ENCODE measurements at places on chromosomes 7 and 10.

GRCh38 chr7:149625340-149625946 lies 127.8 kb upstream of the ZNF746 start:
- peak overlapping the region; percentile 88 for H3K4me3 ChIP-seq
- peak; percentile 72 for DNase-seq
- peaks cover 17% of the 10 kb centered on the region for H3K36me3 ChIP-seq
- H3K27ac ChIP-seq, result no peak overlapping the region

DNA sequence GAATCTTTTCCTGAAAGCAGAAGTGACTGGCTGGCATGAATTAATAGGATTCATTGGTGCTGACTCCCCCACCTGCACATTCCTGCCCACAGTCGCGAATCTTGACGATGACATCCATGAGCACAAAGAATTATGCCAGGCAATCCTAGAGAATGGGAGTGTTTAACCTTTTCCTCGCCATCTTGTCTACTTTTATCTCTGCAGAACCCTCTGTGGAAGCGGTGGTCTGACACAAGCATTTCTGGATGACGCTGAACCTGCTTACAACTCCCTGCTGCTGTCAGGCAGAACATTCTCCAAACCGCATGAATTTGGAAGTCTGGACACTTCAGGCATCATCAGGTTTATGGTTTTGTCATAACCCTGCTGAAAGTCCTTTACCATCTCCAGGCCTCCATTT lies 36.5 kb downstream of the KLF6 start:
- no peaks in the 10 kb centered on the region for H3K4me1 ChIP-seq
- peaks cover 3% of the 10 kb centered on the region for H3K27me3 ChIP-seq
- DNase-seq, result peak; percentile 16

DNA sequence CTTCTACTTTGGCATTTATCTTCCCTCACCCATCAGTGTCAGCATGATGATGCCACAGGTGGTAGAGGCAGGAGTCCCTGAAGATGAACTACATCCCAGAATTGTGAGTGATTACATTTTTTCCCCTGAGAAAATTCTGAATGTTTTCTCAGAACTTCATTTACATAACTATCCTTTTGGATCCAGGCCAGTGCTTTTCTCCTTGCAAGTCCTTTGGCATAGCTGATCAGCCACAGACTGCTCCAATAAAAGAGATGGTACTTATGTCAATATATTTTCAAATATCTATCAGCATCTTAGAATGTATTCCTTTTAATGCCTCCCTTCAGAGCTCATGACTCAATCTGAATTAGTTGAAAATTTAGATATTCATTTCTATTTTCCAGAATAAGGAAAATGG lies 135.5 kb downstream of the IQUB start:
- no peaks in the 10 kb centered on the region for H3K36me3 ChIP-seq
- H3K27ac ChIP-seq, result no peak overlapping the region
- H3K4me3 ChIP-seq, result no peak overlapping the region

- H3K27me3 ChIP-seq, result no peaks in the 10 kb centered on the region
- DNase-seq, result no peak
- H3K4me3 ChIP-seq, result no peak overlapping the region
- H3K36me3 ChIP-seq, result no peaks in the 10 kb centered on the region
Observed at GRCh38 chr7:121202125-121202524, 126.7 kb upstream of the WNT16 start.

DNA sequence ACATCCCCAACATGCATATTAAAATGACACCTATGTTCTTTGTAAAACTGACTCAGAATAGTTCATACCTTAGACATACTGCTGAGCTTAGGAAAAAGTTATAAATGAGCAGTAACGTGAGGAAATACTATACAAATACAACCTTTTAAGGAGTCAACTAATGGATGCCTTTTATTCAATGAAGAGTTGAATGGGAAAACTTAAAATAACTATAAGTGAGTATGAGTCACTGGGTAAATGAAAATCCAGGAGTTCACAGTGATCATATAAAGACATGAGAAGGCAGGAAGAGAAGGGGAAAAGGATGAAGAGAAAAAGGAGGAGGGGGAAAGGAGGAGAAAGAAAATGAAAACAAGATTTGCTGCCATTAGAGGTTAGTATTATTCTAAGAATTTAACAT lies 157.8 kb upstream of the PCDH15 start:
- no peaks in the 10 kb centered on the region for H3K4me1 ChIP-seq
- no peak for DNase-seq
- H3K27me3 ChIP-seq, result no peaks in the 10 kb centered on the region
- no peak overlapping the region for H3K4me3 ChIP-seq

GRCh38 chr7:153072806-153073205 lies 313.3 kb downstream of the ACTR3B start:
- H3K27ac ChIP-seq, result no peak overlapping the region
- no peaks in the 10 kb centered on the region for H3K27me3 ChIP-seq
- H3K4me1 ChIP-seq, result no peaks in the 10 kb centered on the region

DNA sequence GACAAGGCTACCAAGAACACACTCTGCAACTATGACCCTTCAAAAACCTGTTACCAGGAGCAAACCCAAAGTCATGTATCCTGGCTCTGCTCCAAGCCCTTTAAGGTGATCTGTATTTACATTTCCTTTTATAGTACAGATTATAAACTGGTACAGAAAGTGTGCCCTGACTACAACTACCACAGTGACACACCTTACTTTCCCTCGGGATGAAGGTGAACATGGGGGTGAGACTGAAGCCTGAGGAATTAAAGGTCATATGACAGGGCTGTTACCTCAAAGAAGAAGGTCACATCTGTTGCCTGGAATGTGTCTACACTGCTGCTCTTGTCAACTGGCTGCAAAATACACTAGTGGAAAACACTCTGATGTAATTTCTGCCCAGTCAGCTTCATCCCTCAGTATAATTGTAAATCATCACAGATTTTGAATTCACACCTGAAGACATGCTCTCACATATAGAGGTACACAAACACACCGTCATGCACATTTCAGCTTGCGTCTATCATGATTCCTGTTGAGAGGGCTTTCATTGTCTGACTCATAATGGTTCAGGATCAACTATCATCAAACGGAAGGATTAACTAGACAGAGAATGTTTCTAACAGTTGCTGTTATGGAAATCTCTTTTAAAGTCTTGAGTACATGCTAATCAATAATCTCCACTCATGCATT lies 318.3 kb downstream of the NXPH1 start:
- DNase-seq, result no peak
- H3K27me3 ChIP-seq, result no peaks in the 10 kb centered on the region
- H3K4me3 ChIP-seq, result no peak overlapping the region
- no peak overlapping the region for H3K27ac ChIP-seq
- no peaks in the 10 kb centered on the region for H3K4me1 ChIP-seq

- H3K36me3 ChIP-seq, result peaks cover 16% of the 10 kb centered on the region
- H3K27me3 ChIP-seq, result peaks cover 3% of the 10 kb centered on the region
- peak overlapping the region; percentile 95 for H3K27ac ChIP-seq
- peaks cover 33% of the 10 kb centered on the region for H3K4me1 ChIP-seq
Observed at GRCh38 chr7:128738570-128739047, 550 bp upstream of the CALU start.

- no peak for DNase-seq
- no peak overlapping the region for H3K4me3 ChIP-seq
- no peaks in the 10 kb centered on the region for H3K36me3 ChIP-seq
- H3K27me3 ChIP-seq, result no peaks in the 10 kb centered on the region
- H3K27ac ChIP-seq, result no peak overlapping the region
Observed at GRCh38 chr10:56319386-56319785, 41.7 kb downstream of the ZWINT start.

DNA sequence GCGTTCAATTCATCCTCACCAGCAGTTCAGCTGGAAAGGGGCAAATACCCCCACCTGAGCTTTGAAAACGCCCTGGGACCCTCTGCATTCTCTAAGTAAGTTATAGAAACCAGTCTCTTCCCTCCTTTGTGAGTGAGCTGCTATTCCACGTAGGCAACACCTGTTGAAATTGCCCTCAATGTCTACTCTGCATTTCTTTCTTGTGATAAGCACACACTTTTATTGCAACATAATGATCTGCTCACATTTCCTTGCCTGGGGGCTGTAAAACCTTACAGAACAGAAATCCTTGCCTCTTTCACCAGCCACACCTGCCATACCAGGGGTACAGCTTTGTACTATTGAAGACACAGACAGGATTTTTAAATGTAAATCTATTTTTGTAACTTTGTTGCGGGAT lies 155.8 kb upstream of the LANCL2 start:
- no peaks in the 10 kb centered on the region for H3K4me1 ChIP-seq
- H3K36me3 ChIP-seq, result no peaks in the 10 kb centered on the region
- DNase-seq, result no peak
- H3K27ac ChIP-seq, result no peak overlapping the region

GRCh38 chr10:131647789-131648188 lies 253.0 kb upstream of the PPP2R2D start:
- peaks cover 7% of the 10 kb centered on the region for H3K27me3 ChIP-seq
- H3K36me3 ChIP-seq, result no peaks in the 10 kb centered on the region
- no peaks in the 10 kb centered on the region for H3K4me1 ChIP-seq
- no peak for DNase-seq

GRCh38 chr10:77513781-77514331 lies 123.8 kb downstream of the KCNMA1 start:
- H3K27ac ChIP-seq, result no peak overlapping the region
- H3K36me3 ChIP-seq, result no peaks in the 10 kb centered on the region
- DNase-seq, result no peak
- H3K27me3 ChIP-seq, result peaks cover 9% of the 10 kb centered on the region
- H3K4me1 ChIP-seq, result no peaks in the 10 kb centered on the region

GRCh38 chr10:87659571-87660483 lies at the start of gene PAPSS2:
Gene PAPSS2, plus strand, starts transcription at chr10:87659878. Its CDS starts 104 bp downstream, at chr10:87659982.
- H3K4me3 ChIP-seq, result peak within 1 kb of the TSS; percentile 64
- no peak within 1 kb of the TSS for H3K27ac ChIP-seq
- DNase-seq, result no peak
- no peaks in the 10 kb centered on the region for H3K36me3 ChIP-seq
- peaks cover 14% of the 10 kb centered on the region for H3K4me1 ChIP-seq

DNA sequence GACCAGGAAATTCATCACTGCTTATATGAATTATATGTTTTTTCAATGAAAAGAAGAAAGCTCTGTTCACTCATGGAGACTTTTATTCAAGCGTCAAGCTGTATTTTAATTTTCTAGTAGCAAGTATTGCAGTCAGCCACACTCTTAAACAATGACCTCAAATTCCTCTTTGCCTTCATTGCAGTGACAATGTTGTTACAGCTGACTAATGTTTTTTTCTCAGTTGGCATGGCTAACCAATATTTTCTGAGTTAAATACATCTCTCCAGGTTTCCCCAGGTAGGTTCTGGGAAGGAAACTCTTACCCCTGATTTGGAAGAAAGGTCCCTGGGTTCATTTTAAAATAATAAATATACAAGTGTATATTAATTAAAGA lies 241.5 kb downstream of the WDR11 start:
- no peaks in the 10 kb centered on the region for H3K27me3 ChIP-seq
- H3K27ac ChIP-seq, result no peak overlapping the region
- no peaks in the 10 kb centered on the region for H3K36me3 ChIP-seq
- no peak overlapping the region for H3K4me3 ChIP-seq

DNA sequence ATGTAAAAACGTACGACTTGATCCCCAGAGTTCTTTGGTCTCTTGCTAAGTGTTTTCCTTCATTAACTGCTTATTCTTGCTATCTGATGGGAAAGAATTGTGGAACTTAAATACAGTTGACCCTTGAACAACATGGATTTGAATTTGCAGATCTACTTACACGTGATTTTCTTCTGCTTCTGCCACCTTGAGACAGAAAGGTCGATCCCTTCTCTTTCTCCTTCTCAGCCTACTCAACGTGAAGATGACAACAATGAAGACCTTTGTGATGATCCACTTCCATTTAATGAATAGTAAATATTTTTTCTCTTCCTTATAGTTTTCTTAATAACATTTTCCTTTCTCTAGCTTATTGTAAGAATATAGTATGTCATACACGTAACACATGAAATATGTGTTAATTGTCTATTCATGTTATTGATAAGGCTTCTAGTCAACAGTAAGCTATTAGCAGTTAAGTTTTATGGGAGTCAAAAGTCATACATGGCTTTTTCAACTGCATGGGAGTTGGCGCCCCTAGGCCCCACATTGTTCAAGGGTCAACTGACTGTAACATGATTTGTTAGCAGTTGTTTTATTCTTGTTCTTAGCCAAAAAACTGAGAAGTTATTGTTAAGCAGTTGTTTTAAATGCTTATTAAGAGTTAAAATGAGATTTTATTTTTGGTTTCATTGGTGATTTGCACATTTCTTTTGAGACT lies 11.2 kb downstream of the MKLN1 start:
- peaks cover 54% of the 10 kb centered on the region for H3K36me3 ChIP-seq
- no peak for DNase-seq
- peaks cover 2% of the 10 kb centered on the region for H3K4me1 ChIP-seq
- H3K27me3 ChIP-seq, result no peaks in the 10 kb centered on the region

DNA sequence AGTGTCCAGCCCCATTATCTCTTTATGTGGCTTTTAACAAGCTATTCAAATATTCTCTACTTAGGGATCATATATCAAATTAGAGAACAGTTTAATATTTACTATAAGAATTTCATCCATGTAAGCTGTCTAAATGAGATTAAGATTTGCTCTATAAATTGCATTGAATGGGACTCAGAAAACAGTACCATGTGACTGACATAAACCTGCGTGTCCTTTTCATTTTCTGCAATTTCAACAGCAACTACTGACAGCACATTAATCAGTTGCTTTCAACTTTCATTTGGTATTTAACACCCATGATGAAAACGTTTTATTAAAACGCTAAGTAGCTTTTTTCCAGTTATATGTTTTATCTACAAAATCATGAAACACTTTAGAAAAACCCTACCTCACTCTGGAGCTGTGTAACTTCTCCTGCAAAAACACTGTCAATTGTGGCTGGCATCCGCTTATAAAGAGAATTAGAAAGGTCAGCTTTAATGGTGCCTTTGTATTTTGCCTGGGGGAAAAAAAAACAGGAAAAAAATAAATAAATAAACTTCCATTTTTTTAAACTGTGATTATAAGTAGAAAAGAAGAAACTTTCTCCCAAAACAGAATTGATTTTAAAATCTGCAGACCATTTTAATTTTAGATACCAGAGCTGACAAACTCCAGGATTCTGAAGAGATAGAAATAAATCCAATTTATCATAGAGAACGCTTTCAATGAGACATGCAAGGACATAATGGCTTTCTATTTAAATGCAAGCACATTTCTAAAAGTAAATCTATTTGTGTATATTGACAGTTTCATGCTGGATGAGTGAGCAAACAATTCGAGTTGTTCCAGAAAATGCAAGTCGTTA lies 9.2 kb downstream of the NEBL start:
- no peak for DNase-seq
- H3K27me3 ChIP-seq, result no peaks in the 10 kb centered on the region

DNA sequence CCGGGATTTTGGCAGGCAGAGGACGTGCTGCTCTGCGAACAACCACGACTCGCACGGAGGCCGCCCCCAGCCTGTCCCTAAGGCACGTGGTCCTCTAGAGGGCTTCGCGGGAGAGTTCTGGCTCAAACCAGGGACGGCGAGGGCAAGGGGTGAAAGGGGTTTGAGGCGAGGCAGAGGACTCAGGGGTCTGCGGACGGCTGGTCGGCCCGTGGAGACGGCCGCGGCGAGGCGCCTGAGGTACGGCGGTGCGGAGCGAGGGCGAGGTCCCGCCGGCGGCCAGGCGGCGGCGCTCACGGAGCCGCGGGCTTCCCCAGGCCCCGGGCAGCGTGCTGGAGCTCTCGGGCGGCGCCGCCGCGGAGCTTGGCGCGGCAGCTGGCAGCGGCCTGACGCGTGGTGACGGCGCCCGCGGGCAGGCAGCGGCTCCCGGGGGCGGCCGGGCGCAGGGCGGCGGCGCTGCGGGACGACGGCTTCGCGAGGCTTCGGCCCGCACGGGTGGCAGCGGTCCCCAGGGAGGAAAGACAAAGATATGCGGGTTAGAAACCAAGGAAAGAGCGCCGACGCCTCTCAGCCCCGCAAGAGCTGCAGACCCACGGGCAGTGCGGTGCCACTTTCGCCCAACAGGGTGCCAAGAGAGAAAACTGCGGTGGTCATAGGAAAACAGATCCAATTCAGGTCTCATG lies 44.8 kb downstream of the ZNF800 start:
- DNase-seq, result peak; percentile 71
- peaks cover 8% of the 10 kb centered on the region for H3K4me1 ChIP-seq
- H3K27ac ChIP-seq, result no peak overlapping the region
- H3K4me3 ChIP-seq, result peak overlapping the region; percentile 51
- H3K27me3 ChIP-seq, result peaks cover 15% of the 10 kb centered on the region
- peaks cover 8% of the 10 kb centered on the region for H3K36me3 ChIP-seq

All from activated CD8-positive, alpha-beta T cell treated with anti-CD3 and anti-CD28 coated beads, Interleukin-2, amount 10 ng/mL, durations not matched to agents 7 days and 5 days (primary cell).